NCI-H510A (cell line): ENCODE measurements at places on chromosomes 2 and 18.

DNA sequence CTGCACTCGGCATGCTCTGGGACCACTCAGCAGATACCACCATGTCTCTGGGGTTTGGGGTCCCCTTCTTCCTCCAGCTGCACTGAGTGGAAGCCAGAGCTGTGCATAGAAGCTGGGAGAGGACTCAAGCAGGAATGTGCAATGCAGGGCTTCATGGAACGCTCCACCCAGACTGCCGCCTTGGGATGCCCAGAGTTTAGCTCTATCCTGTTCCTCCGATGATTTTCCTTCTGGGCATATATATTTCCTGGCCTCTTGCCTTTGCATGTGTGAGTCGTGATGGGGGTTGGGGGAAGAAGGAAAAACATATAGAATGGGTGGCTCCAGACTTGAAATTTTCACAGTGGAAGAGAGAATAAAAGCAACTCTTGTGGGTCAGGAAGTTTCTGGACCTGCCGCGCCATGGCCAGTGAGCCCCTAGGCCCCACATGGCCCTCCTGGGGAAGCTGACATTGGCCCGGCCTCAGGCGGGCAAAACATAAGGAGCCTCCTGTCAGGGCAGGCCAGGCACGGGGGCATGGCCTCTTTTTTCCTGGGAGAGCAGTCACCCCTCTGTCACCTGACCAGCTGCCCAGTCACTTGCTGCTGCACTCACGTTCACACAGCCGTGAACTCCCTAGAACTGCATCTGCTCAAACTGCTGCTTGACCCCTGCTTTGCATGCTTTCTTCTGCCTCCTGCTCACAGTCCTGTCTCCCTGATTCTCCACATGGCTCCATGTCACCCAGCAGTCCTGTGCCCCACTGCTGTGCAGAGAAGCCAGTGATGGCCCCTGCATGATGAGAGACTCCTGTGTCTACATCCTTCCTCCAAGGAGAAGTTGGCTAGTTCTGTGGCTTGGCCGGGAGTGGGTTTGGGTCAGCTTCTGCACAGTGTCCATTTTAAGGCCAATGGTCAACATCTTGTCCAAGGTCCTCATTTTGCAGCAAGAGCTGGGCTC, 197.8 kb downstream of the CTIF start:
- DNase-seq: no peak

DNA sequence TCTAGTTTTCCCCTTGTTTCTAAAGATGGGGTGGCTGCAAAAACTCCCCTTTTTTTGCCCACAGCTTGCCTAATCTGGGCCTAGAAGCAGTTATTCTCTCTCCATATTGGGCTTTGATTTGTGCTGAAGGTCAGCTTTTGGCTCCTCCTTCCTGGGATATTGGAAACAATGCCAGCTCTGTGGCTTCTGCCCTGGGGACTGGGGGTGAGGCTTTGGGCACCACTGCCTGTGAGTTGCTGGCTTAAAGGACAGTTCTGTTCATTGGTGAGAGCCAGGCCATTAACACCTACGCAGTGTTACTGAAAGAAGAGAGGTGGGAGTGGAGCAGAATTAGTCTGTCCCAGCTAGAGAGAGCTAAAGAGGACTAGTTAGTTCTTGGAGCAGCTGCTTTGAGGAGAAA, 4.3 kb downstream of the UBXN2A start:
- no peak for DNase-seq

GRCh38 chr2:206225435-206226232, 48.8 kb upstream of the ZDBF2 start:
- DNase-seq: no peak

DNA sequence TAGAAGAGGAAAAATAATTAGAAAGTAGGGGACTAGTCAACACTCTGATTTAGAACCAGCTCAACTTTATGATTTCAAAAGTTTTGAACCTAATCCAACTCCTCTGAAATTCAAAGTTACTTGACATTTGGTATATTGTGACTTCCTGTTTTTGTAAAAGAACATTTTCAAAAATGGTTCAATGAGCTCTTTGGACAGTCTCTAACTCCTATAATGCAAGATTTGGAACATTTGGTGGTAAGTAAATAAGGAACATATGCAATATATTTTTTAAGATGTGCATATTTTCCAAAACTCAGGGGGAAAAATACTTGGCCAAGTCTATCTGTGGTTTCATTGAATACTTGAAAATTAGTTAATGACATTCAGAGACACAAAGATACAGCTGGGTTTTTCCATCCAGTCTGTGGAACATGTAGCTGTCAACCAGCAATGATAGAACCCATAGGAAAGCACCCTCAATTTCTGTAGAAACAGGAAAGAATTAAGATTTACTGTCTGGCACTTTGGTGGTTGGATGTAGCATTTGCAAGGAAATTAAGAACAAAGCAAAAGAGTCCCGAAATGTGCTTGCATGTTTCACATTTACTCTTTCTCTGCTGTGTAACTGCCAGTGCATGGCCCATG, 17.0 kb upstream of the ANKRD44 start:
- no peak for DNase-seq

GRCh38 chr18:36314754-36315153, 17.2 kb downstream of the FHOD3 start:
- no peak for DNase-seq

DNA sequence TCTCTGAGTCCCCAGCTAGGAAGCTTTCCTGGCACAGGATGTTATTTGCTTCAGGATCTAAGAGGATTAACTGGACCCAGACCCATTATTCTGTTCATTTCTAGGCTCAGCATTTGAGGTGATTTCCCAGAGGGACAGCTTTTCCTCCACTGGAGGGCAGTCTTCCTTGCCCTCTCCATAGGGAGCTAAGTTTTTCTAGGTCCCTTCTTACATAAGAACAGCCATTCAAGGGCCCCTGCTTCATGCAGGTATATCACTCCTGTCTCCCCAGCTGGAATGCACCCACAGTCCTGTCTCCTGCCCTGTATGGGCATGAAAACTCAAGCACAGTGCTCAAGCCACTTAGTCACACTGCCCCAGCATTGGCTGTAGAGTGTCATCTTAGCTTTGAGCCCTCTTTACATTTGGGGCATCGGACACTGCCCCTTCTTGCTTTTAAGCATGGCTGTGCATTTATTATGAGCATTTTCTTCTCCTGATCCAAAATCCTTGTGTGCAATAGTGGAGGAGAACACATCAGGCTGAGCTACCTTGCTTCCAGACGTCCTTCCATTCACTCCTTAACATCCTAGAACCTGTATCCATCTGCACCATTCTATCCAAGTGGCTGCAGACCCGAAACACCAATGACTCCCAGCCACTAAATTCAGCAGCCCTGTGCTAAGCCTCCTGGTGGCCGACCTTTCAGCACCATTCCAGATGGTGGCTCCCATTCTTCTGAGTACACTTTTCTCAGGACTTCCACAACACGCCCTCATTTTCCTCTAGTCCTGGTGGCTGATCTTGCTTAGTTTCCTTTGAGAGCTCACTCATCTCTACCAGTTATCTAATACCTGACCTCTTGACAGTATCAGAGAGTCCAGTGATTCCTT, 80.0 kb downstream of the COPS8 start:
- DNase-seq: no peak

DNA sequence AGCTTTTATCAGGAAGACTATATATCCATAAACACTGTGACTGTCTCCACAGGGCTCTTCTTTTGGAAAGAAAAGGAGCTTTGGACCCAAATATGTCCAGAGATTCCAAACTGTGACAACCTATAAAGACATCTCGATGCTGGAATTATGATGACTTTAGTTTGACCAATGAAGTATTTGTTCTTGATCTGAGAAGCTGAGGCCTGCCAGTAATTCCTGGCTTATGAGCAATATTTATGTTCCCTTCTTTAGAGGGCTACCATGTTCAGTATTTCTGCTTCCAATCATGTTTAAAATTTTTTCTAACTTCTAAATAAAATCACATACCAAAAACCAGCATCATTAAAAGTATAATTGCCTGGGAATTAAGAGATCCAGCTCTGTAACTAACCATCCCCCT, 41.1 kb downstream of the FEZ2 start:
- DNase-seq: no peak

DNA sequence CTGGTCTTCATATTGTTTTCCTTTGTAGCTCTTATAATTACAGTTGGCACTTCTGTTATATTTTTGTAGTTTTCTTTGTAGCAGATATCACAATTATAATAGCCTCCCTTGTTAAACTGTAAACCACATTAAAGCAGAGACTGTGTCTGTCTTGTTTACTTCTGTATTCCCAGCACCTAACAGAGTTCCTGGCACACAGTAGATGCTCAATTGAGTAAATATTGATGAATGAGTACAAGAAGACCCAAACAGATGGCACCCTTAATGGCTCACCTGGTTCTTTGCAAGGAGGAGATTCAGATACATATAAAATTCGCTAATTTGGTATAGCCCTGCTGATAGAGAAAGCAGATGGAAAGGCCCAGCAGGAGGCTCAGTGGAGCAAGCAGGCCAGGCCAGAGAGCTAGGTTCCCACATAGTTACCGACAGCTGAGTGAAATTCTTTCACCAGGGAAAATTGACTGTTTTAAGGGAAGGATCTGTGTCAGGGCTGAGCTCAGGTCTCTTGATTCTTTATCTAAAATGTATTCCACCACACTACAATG, 120.1 kb downstream of the NUP35 start:
- DNase-seq: peak; percentile 24

DNA sequence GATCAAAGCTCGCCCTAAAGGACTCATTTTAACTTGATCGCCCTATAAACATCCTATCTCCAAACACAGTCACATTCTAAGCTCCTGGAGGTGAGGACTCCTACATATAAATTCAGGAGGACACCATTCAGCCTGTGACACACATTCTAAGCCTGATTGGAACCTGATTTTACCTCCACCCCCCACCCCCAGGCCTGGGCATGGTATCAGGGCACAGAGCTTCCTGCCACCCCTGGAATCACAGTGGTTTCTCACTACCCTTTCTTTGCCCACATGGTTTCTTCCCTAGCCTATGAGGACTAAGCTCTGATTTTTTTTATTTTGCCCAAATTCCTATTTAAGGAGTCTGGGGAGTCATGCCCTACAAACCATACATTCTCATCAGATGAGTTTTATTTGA, 428.1 kb upstream of the ID2 start:
- DNase-seq: no peak

DNA sequence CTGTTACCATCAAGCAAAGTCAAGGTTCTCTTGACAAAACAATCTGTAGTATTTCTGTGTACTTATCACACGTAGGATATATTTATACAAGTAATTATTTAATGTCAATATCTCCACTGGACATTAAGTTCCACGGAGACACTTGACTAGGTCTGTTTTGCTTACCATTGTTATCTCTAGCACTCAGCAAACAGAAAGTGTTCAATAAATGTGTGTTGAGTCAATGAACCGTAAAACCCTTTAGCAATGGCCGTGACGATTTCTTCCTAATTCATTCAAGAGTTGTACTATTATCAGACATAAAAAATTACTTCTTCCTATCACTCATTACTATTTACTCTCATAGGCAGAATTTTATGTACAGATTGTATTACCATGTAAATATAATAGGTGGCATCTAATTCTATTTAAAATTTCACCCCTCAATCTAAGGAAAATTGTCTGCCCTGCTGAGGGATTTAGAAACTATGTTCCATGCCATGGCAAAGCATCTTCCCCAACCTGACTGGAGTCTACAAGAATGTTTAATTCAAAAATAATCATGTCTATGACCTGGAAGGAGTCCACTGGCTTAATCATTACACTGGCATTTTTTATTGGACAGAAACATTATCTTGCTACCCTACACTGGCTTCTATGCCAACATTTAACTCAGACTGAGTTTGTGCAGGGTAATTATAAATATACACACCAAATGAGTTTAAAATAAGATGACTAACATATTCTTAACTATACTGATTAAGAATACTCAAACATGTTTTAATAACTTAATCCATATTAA, 301.9 kb downstream of the ZEB2 start:
- DNase-seq: peak; percentile 53

GRCh38 chr2:231711677-231712450, 3.5 kb downstream of the PTMA start:
- no peak for DNase-seq

DNA sequence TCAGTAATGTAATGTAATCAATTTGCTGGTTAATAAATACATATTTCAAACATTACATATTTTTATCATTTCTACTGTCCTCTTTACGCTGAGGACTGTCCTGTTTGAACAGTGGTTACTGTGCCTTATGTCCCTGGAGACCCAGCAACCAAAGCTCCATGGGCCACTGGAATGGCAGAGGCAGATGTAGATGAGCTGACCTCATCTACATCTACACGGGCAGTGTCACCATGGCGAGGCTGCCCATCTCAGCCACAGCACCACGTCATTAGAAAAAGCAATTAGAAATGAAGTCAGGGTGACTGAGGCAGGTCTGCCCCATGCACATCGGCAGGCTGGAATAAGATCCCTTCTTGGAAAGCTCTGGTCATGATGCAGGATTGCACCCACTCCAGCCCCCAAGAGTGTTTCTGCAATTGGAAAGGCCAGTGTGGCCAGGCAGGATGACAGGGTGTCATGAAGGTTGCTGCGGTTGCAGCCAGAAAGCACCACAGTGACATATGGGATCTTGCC, 237.5 kb downstream of the NDUFA10 start:
- DNase-seq: no peak

DNA sequence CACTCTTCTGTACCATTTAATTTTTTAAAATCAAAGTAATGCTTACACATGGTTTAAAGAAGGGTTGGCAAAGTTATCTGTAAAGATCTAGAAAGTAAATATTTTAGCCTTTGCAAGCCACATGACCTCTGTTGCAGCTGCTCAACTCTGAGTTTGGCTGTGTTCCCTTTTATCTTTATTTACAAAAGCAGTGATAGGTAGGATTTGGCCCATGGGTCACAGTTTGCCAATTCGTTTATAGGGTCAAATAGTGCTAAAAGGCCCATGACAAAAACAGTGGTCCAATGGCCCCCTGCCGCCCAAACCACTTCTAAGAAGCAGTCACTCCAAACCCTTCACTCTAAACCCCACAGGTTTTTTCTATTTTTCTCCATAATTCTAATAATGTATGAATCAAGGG, 124.8 kb downstream of the PARD3B start:
- no peak for DNase-seq

GRCh38 chr18:13993730-13994129, 78.4 kb upstream of the MC2R start:
- DNase-seq: no peak

- no peak for DNase-seq
These were observed 76.4 kb downstream of the AP1S3 start for GRCh38 chr2:223760838-223761502.

- no peak for DNase-seq
These were observed 80.2 kb downstream of the MREG start for GRCh38 chr2:215933151-215933550.

GRCh38 chr2:149766339-149766738, 178.8 kb upstream of the MMADHC start:
- no peak for DNase-seq

GRCh38 chr2:60822987-60823386, 58.4 kb upstream of the REL start:
- DNase-seq: no peak
